ENCODE measurements at places on chromosomes 13 and 19. TPM values are rescaled to one million over a fixed set of nuclear protein-coding genes. Genes with fewer than 3 reads are reported as not detected.

ETHE1 gene
- total RNA-seq, result 6.2 TPM

JUNB gene
- 31.8 TPM for total RNA-seq

VSTM2B gene
- not detected for total RNA-seq

LILRB5 gene
- total RNA-seq, result not detected

SLC25A42 gene
- total RNA-seq, result 25.2 TPM

- DNase-seq, result peak; percentile 64
Measured at GRCh38 chr19:1408300-1409203, 1.2 kb downstream of the DAZAP1 start.

GRCh38 chr19:48659768-48660167 lies 13.0 kb downstream of the NTN5 start:
- DNase-seq, result no peak

DNA sequence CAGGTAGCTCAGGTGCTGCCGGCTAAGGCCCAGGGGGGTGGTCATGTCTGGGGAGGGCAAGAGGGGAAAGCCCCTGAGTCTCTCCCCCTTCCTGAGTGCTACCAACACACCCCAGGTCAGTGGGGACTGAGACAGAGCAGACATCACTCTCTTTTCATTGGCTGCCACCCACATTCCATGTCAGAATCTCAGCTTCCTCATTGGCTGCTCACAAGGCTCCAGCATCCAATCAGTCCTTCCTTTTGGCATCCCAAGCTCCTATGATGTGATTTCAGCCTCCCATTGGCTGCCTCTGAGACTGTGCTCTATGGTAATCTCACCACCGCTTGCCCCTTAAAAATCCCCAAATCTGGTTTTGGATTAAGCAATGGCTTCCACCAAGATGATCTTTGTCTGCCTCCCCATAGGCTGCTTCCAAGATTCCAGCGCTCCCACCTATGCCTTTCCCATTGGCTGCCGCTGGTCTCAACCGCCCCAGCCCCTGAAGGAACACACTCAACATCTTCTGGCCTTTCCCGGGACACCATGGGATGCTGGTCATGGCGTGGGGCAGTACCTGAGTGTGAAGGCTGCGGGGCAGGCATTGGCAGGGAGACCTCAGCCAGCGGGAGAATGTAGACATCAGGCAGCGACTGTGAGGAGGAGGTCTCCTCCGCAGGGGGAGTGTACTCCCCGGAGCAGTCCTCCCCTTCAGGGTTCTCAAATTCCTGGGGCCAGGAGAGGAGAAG lies 2.0 kb downstream of the LMTK3 start:
- no peak for DNase-seq

DNA sequence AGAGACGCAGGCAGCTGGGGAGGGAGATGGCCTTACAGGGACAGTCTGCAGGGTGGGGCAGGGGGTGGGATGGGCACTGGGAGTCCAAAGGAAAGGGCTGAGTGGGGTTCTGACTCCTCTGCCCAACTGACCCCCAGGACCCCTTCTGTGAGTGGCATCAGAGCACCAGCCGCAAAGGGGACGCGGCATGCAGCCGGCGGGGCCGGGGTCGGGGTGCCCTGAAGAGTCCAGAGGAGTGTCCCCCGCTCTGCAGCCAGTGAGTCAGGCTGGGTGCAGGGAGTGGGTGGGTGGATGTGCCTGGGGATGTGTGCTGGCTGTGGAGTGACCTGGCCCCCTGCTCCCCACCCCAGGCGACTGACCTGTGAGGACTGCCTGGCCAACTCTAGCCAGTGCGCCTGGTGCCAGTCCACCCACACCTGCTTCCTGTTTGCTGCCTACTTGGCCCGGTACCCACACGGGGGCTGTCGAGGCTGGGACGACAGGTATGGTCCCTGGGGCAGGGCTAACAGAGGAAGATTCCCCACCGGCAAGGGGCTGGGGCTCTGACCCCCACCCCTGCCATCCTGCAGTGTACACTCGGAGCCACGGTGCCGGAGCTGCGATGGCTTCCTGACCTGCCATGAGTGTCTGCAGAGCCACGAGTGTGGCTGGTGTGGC lies 25.8 kb downstream of the MEGF8 start:
- DNase-seq, result no peak

GRCh38 chr19:4694211-4694987 lies 24.3 kb upstream of the MYDGF start:
- DNase-seq, result no peak

- DNase-seq, result no peak
Measured at GRCh38 chr13:23922005-23922932, 25.0 kb upstream of the C1QTNF9B start.

DNA sequence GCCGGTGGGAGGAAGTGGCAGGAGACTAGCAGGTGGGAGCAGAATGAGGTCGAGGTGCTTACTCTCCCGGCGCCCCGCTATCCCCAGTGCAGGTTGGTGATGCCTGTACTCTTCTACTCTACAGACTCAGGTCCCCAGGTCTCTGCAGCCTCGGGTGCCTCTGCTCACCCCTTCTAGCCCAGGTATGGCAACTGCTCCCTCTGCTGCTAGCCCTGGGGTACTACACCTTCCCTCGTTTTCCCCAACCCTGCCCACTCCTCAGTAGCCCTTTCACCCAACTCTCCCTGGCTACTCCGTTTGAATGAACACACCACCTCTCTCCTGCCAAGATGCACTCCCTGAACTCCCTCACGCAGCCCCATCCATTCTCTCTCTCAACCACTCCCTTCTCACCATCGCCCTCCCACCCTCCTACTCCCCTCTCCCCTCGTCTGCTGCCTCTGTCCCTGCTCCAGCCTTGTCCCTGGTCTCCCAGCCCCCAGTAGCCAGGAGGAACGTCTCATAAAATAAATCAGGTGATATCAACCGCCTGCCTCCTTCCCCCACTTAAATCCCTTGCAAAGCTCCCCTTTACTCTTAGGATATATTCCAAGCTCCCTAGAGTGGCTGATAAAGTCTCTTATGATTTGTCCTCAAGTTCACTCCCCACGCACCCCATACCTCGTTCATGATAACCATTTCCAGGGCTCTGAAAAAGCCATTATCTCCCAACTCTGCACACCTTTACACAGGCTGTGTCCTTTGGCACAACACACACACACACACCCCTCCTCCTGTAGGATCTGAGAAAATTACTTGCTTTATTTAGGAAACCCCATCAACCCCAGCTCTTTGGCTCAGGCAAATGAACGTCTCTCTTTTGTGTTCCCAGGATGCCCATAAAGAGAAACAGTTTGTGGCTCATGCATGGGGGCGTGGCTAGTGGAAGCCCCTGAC lies 8.2 kb upstream of the MEIS3 start:
- peak; percentile 76 for DNase-seq

DNA sequence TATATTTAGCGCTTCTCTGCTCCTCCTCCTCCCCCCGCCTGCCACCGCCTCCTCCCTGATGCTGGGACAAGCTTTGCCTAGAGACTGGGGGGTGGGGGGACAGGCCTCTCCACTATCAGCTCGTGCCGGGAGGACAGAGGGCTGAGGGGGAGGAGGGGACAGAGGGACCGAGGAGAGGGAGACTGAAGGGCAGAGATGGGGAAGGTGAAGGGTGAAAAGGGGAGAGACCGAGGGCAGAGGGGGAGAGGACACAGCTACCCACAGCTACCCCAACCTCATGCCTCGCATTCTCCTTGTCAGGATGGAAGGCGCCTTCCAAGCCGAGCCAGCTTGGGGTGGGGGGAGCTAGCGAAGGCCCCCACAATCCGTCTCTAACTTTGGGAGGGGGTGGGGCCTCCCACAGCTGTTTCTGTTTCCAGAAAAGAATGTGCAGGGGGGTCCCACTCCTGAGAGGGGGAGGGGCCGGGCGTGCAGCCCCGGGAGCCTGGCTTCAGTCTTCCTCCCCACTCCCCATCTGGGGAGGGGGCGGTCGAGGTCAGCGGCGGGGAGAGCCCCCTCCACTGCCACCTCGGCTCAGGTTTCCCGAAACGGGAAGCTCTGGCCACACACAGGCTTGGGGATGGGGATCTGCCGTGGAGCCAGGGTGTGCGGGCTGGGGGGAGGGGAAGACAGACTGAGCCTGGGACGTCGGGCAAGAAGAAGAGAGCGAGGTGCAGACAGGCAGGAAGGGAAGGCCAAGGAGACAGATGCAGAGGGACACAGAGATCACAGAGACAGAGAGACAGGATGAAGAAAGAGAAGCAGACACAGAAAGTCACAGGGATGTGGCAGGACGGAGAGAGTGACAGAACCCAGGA lies 1.6 kb downstream of the DACT3 start:
- DNase-seq, result no peak

DNA sequence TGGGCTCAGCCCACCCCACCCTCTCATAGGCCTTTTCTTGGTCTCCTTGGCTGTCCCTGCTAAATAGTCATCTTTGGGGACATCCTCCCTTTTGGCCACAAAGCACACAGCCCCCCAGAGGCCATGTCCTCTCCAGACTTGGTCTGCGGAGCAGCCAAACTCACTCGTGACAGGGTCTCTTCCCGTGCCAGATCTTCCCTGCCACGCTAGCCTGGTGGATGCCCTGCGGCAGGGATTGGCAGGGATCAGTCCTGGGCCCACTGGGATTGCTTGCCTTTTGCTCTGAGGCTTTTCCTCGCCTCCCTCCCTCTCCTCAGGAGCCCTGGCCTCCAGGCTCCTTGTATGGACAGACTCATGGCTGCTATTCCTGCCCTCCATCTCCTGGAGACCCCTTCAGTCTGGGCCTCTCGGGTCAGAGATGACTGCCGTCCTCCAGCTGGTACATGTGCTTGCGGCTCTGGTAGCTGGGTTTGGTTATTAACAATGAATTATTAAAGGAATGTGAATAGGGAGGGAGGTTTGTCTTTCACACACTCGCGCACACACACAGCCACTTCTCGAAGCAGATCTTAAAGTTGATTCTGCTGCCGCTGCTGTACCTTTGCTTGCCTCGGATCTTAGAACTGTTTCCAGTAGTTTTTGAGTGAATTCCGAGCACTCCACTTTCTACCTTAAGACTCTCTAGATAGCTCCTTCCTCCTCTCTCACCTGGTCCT lies 45.1 kb downstream of the NFIX start:
- no peak for DNase-seq

DNA sequence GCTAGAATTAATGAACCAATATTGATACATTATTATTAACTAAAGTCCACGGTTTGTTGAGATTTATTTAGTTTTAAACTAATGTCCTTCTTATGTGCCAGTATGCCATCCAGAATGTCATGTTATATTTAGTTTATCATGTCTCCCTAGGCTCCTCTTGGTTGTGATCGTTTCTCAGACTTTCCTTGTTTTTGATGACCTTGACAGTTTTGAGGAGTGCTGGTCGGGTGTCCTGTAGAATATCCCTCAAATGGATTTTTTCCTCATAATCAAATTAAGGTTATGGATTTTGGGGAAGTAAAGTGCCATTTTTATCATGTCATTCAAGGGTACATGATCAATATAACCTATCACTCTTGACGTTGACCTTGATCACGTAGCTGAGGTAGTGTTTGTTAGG lies 6.1 kb upstream of the ZNF45 start:
- DNase-seq, result no peak

DNA sequence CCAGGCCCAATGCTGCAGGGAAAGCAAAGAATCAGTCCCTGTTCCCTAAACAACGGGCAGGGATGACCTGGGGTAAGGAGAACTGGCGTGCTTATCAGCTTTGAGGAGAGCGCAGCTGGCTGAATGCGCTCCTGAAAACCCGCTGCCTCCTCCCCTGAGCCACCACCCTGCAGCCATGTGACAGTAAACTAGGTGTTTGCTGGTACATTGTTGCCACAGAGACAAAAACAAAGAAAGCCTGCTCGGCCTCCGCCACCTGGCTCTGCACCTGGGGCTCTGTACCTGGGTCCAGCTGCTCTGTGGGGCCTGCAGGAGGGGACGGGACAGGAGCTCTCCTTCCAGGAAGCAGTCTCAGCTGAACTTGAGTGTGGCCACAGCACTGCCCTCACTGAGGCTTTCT lies 21.8 kb downstream of the MCF2L start:
- DNase-seq, result no peak

GRCh38 chr19:18173572-18174288 lies at the start of gene IFI30:
Gene IFI30 (plus strand): TSS chr19:18173813. CDS start chr19:18173842, 29 bp downstream.
- DNase-seq, result peak; percentile 90

DNA sequence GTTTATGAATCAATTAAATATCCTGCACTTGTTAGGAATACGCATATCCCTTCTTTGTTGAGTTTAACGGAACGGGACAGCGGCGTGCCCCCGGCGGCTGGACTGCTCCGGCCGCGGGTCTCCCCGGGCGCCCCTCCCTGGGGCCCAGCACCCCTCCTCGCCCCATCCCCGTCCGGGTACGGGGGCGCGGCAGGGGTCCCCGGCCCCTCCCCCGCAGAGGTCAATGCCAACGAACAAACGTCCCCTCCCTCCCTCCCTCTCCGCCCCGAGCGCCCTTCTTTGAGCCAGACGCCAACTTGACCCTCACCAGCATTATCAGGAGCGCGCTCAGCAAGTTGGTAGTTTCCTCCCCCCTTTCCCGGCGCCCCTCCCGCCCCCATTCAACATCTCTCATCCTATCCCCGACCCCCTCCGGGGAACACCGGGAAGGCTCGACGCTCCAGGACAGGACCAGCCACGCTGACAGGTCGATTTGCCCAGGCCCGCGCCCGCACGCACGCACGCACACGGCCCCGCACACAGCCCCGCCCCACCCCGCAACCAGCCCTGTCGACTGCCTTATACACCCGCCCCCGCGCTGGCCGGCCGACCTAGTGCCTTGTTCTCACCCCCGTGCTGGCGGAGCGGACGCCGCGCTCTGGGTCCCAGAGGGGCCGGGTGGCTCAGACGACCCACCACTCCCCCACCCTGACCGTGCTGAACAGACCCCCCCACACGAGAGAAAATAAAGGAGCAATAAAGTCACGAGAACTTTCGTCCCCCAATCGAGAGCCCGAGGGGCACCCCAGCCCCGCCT lies 5.0 kb downstream of the LYL1 start:
- no peak for DNase-seq

GRCh38 chr19:14761607-14762006 lies 16.8 kb downstream of the ADGRE2 start:
- DNase-seq, result no peak

DNA sequence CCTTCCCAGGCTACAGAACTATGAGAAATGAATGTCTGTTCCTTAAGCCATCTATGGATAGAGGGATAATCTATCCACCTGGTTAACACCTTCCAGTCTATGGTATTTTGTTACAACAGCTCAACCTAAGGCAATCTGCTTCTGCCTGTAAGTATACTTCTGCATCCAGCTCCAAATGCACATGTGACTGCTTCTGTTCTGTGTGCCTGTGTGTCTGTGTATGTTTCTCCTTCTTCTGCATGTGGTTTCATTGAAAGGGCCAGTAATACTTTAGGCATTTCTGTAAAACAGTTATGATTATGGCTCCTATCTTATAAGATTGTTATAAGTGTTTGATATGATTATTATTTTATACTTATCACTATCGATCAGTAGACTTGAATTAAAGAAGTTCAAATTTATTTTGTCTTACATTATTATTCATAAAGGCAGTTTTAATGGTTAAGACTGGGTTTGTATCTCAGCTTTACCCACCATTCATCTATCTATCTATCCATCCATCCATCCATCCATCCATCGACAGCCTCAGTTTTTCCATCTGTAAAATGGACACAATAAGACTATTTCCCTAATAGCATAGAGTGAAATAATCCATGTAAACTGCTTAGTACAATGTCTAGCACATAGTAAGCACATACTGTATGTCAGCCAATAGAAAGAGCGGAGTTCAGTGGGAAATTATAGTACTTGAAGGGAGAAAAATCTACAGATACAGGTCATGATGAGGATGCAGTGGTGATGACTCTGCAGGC lies 37.5 kb upstream of the TM9SF2 start:
- DNase-seq, result no peak

Measured in OCI-LY7 (cell line).